AML-193 (cell line): ENCODE measurements at places on chromosomes 3 and 15.

- DNase-seq: no peak
These were observed 56.1 kb upstream of the C3orf49 start for GRCh38 chr3:63762934-63763550.

DNA sequence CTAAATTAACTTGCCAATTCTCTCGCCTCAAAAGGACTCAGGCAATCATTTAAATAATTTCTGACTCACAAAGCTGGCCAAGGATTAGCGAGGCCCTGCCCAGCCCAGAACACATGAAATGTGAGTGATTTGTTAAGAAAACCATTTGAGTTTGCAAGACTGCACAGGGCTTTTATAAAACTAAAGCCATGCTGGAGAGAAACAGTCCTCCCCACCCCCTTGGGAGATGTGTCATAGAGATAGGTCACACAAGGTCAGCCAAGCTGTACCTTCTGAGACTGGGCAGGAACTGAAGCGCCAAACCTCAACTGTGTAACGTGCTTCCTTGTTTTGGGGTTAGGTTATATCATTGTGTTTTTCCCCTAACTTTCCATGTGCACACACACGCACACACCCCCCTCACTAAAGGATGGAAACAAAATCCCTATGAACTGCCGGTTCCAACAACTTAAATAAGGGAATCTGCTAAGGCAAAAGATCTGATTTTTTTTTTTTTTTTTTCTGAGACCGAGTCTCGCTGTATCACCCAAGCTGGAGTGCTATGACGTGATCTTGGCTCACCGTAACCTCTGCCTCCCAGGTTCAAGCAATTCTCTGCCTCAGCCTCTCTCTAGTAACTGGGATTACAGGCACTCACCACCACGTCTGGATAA, 8.1 kb downstream of the SPATA12 start:
- peak; percentile 95 for DNase-seq

DNA sequence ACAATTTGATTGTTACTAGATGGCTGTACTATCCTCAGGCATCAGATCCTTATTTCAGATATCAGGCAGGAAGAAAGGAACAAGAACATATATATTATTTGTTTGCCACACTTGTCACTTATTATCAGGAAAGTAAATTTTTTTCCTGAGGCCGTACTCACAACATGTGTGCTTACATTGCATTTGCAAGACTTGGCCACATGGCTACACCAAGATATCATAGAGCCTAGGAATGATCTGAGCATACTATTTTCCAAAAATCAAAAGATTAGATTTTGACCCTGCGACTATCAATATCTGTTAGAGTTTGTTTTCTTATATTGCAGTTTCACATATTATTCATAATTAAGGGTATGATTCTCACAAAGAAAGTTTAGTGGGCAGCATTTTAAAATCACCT, 426.2 kb upstream of the BCHE start:
- DNase-seq: no peak

- no peak for DNase-seq
These were observed 254.5 kb upstream of the LYSMD4 start for GRCh38 chr15:99987701-99988100.

- DNase-seq: no peak
These were observed 3.2 kb upstream of the TMEM89 start for GRCh38 chr3:48624767-48625166.

- no peak for DNase-seq
These were observed 4.5 kb downstream of the ADGRG7 start for GRCh38 chr3:100613721-100614390.

DNA sequence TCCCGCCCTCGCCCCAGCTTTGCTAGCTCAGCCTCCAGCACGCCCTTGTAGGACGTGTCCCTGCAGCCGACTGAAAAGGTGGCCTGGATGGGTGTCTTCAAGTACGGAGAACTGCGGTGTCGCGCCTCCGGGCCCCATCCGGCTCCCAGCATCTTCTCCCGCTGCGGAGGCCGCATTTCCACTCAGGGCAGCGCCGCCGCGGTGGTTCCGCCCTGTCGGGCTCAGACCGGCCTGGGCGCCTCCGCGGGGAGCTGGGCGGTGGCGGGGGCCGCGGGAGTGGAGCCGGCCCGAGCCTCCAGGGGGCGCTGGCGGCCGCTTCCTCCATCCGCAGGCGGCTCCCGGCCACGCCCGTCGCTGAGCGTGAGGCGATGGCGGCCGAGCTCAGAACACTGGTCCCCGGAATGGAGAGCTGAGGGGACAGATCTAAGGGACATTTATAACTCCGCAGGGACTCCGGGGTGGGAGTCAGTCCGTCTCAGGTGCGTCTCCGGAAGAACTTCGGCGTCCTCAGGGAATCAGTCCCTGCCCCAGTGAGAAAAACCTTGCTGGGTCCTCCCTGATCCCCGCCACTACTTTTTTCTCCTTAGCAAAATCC, 13.6 kb upstream of the SMCO1 start:
- DNase-seq: peak; percentile 66

DNA sequence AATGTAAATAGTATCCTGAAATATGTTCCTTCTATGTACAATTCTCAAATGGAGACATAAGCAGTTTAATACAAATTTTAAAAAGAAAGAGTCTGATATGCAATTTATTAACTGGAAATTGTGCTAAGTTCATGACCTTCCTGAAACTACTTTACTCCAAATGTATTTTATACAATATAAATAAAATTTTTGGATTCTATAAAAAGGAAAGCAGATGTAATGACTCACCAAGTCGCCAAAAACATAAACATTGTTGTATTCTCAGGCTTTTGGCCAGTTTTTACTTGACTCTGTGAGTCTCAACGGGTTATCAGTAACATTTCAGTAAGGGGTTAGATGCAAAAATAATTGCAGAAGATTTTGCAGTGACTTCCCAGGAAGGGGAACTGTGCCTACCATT, 948.2 kb downstream of the EPHA3 start:
- DNase-seq: no peak

DNA sequence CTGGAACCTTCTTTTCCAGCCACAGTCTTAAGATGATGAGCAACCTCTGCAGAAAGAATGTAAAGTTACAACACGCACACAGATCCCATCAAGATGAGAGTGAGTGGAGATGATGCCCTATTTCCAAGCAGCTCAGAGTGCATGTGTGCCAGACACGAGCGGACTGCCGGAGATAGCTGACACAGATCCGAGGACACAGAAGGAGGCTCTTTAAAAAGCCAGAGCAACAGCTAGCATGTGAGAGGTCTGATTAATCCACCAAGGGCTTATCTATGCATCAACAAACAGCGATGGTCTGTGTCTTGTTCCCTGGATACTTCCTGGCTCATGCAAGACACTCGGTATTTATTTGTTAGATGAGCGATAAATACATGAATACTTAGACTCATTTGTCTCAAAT, 128.6 kb upstream of the DLG1 start:
- DNase-seq: no peak

GRCh38 chr15:71096676-71097075, 18.6 kb upstream of the THSD4 start:
- no peak for DNase-seq

GRCh38 chr3:9279966-9280365, 30.5 kb upstream of the SRGAP3 start:
- no peak for DNase-seq

GRCh38 chr3:114418107-114418506, 124.3 kb downstream of the TIGIT start:
- no peak for DNase-seq

DNA sequence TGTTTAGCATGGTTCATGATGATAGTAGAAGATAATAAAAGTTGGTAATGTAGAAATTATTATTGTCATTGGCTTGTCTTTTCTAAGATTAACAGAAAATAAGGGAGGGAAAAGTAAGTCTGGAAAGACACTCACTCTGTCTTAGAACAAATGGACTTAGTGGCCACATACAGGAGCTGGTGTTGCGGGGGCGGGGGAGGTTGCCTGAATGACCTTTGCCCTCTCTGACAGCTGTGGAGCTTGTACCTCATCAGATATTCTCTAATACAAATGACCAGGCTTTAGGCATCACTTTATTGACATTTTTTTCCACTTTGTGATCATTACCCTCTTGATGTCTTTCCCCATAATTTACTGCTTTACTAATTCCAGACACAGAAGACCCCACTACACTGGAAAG, 5.9 kb downstream of the TAGLN3 start:
- DNase-seq: no peak

DNA sequence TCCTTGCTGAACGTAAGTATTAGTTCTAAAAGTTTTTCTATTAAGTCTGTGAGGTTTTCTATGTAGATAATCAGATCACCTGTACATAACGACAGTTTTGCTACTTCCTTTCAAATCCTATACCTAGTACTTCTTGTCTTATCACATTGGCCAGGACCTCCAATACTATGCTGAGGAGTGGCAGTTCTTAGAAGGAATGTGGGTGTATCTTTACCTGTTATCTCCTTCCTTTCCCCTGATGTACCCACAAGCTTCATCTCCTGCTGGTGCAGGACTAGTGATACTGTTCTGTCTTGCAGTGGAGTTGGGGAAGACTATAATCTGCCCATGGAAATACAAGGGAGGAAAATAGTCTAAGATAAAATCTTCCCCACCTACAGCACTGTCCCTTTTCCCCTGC, 16.8 kb upstream of the CA12 start:
- DNase-seq: no peak

DNA sequence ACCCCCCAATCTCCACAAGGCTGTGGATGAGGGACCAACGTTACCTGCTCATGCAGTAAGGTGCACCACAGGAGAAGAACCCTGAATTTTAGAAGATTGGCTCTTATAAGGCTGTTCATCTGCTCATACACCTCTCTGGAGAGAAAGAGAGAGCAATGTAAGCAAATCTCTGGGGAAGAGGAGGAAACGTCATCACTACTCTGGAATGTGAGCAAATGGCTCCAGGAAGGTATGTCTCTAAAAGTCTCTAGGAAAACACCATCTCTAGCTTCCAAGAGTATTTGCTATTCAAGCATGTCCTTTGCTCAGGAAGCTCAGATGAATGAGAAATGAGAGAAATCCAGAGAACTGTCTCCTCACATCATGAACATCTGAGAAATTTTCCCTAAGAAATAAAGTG, 235.4 kb downstream of the TBL1XR1 start:
- no peak for DNase-seq

DNA sequence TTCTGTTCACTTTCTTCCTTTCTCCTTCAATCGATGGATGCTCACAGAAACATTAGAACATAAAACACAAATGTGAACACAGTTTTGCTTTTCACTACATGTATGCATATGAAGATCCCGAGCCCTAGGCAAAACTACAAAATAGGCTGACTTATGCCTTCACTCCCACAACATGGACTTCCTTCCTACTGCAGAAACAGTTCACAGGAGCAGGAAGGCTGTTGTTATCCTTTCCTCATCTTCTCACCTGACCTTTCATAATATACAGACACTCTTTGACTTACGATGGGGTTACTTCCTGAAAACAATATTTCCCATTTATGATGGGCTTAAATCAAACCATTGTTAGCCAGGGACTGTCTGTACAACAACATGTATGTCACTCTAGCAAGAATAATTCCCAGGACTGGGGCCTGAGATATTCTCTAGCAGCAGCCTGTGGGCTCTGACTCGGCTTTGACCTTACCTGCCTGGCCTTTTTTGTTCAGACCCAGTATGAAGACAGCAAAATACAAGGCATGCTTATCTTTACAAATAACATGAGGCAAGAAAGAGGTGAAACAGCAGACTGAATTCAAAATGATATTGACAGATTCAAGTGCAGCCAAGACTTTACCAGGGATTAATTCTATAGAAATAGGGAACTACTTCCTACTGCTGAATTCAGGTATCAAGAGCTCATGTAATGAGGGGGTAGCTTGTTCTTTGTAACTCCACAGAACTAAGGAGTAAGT, 51.8 kb upstream of the PLXND1 start:
- no peak for DNase-seq

- DNase-seq: peak; percentile 85
These were observed 31.0 kb downstream of the IDH2 start for GRCh38 chr15:90071220-90071807.

DNA sequence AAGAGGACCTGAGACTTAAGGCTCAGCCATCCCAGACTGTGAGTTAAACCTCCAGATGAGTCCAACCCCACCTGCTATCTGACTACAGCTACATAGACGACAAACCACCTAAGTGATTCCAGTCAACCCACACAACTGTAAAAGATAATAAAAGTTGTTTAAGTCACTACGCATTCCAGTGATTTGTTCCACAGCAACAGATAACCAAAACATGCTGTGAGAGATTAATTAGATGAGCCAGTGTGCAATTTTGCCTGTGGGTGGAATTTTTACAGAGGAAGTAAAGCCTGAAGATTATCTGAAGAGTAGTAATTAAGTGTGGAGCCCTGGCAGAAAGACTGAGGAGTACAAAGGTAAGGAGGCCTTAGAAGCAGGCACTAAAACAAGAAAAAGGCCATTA, 5.4 kb downstream of the BTBD1 start:
- DNase-seq: no peak

DNA sequence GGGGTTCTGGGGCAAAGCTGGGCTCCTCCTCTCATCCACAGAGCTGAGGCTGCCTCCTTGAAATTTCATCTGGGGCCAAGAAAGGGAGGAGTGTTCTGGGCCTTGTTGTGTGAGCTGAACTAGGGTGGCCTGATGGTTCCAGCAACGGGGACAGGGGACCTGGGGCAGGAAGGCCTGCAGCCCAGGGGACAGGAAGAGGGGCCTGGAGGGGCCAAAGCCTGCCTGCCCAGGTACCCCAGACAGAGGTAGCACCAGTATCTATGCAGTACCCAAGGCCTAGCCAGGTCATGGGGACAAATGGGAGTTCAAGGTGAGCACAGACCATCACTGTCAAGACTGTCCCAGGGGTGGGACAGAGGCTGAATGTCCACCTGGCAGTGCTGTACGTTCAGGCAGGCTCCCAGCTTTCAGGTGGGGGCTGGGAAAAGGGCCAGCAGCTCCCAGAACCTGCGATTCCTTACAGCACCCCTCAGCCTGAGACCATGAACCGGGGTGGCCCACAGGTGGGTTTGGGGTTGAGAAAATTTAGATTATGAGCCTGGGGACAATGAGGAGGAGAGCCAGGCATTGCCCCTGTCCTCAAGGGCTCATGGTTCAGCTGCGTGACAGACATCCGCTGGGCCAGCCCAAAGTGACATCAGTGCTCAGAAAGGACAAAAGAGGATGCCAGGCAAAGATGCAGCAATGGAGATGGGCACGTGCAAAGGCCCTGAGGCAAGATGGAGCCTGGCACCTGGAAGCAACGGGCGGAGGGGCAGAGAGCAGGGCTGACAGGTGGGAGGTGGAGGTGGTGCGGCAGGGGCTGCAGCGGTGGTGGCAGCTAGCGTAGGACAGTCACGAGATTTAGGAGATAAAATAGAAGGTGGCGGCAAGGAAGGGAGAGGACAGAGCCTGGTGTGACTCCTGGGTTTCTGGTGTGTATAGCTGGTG, 28.0 kb downstream of the PSTPIP1 start:
- DNase-seq: no peak
